HS-5 (cell line): ENCODE measurements at places on chromosomes 12 and 14.

DNA sequence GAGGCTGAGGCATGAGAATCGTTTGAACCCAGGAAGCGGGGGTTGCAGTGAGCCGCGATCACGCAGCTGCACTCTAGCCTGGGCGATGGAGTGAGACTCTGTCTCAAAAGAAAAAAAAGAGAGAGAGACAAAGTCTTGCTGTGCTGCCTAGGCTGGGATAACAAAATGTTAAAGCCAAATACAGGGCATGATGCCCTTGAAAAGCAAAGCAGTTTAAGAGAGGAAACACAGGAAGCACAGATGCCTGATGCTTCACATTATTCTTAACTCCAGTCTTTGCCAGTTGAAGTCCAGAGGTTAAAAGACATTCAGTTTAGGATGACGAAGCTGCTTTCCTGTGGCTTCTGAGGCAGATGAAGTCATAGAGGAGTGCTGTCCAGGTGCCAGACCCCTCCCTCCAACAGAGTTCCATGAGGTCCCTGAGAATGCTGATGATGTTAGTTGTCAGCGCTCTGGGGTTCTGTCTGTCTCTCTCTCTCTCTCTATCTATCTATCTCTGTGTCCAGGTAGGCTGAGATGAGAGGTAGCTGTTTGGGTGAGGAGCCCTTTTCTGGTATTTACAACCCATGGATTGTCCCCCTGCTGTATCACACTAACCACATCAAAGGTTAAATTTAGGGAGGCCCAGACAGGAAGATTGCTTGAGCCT lies 4.9 kb upstream of the MRPL52 start:
- DNase-seq, result peak; percentile 90

DNA sequence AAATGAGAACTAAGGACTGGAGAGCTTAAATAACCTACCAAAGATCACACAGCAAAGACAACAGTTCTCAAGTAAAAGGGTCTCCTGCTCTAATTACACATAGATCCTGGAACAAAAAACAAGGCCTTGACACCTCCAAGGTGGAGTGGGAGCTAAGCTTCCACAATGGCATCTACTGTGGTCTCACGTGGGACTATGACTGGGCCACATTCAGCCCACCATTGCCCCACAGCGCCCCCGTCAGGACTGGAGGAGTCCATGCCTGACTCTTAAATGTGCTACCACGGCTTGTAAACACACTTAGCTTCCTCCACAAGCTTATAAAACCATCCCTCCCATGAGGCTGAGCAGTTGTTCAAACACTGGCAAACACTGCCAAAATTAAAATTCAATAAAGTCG lies 88.5 kb downstream of the GCH1 start:
- no peak for DNase-seq

- no peak for DNase-seq
Observed at GRCh38 chr12:62817556-62818271, 117.2 kb downstream of the PPM1H start.

- no peak for DNase-seq
Observed at GRCh38 chr12:71641390-71641789, 22.3 kb downstream of the ZFC3H1 start.

DNA sequence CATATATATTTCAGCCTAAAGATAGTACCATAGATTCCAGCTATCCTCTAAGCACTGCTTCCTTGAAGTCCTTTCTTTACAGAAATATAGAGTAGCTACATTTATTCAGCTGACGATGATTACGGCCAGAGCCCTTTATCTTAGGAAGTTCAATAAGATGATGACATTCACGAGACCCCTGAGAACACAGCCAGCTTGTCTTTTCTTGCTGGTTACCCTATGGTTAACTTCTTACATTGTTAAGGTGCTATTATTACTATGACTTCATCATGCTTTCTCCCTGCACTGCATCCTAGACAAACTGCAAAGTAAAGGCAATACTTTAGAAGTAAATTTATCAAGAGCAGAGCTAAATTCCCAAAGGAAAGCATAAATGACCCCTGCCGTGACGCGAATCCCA lies 214.4 kb upstream of the LRFN5 start:
- no peak for DNase-seq

DNA sequence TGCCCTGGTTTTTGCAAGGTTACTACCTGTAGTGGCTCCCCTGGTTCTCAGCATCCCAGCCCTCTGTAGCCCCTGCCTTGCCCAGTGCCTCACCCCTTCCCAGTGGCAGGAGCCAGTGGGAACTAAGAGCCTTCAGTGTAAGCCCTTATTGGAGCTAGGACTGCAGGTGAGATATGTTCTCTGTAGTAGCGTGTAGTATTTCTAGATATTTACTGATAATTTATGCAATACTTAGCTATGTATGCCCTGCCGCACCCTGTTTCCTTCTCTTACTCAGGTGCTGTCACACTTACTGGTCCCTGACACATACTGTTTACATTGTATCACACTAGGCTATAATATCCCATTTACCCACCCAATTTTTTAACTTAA lies 3.6 kb downstream of the BMAL2 start:
- no peak for DNase-seq

- DNase-seq, result no peak
Observed at GRCh38 chr12:11412731-11413130, 17.4 kb upstream of the PRB2 start.

GRCh38 chr12:47781479-47782371 lies 8.7 kb downstream of the SLC48A1 start:
- no peak for DNase-seq

GRCh38 chr12:79344855-79345847 lies 345.6 kb downstream of the PAWR start:
- no peak for DNase-seq

- no peak for DNase-seq
Observed at GRCh38 chr12:103779410-103780092, 61.5 kb downstream of the NT5DC3 start.

DNA sequence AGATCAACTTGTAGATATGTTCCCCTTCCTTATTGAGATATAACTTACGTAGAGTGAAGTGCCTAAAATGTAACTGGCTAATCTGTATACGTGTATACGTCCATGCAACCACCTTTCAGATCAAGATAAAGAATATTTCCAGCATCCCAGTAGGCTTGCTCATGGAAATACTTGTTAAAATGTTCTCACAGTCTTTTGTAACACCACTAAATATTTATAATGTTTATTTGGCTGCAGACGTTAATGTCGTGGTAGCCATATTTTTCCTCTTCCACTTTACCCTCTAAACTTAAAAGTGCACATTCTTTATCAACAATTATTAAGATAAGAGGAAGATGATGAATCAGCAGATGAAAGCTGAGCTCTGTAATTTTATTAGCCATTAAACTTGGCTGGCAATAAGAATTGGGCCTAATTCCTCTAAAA lies 447.4 kb downstream of the AEBP2 start:
- DNase-seq, result no peak

DNA sequence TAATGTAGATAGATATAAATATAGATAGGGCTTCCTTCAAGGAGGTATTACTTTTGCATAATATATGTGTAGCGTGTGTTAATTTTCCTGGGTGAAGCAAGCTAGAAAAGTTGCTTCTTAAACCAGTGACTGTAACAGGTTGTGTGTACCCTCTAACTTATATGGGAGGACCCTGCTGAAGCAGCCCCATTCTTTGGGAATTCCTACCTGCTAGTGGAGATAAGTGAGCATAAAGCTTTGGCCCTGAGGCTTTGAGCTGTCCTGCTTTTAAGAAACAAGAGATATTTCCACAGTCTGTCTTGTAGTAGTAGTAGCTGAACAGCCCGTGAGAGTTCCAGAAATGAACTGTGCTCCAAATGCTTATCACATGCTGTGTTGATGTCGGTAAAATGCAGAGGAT lies 8.6 kb downstream of the RMST start:
- DNase-seq, result no peak

GRCh38 chr14:90517076-90517841 lies 120.4 kb downstream of the CALM1 start:
- DNase-seq, result no peak

DNA sequence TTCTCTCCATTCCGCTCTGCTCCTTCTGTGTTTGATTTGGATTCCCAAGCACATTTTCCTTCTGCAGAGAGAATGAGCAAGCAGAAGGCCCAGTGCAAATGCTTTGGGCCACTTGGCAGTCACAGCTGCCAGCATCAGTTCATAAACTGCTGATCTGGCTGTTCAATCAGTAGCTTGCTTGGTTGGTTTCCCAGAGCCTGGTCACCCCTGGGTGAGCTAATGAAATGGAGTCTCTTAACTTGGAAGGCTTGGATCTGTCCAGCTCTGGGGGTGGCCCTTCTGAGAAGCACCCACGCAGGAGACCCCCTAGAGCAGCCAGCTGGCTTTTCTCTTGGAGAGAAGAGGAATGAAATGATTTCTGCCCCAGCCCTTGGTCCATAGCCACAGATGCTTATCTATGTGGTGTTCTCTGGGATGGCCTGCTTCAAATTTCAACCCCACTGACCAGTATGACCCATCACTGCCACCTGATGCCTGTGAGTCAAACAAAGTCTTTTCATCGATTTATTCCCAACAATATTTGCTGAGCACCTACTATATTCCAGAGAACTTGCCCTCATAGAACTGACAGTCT lies 30.3 kb downstream of the FAIM2 start:
- DNase-seq, result no peak

GRCh38 chr12:19645823-19646222 lies 206.5 kb downstream of the AEBP2 start:
- no peak for DNase-seq

GRCh38 chr12:24904871-24905270 lies 44.0 kb downstream of the BCAT1 start:
- no peak for DNase-seq

DNA sequence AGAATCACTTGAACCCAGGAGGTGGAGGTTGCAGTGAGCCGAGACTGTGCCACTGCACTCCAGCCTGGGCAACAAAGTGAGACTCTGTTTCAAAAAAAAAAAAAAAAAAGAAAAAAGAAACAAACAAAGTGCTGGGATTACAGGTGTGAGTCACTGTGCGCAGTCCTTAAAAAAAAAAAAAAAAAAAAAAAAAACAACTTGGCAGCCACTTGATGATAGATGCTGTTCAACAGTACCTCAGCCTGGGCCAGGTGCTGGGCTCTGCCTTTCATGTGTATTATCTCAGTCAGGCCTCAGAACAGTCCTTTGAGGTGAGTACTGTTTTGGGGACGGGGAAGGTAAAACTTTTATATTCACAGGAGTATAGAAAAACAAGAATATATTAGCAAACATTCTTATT lies 9.6 kb downstream of the ACADS start:
- no peak for DNase-seq

GRCh38 chr12:123934016-123934620 lies 38.5 kb downstream of the CCDC92 start:
- no peak for DNase-seq

GRCh38 chr14:101730626-101731186 lies 30.8 kb upstream of the PPP2R5C start:
- DNase-seq, result no peak

GRCh38 chr12:125220404-125221273 lies 155.4 kb downstream of the AACS start:
- no peak for DNase-seq

GRCh38 chr14:24407608-24408325 lies 9.0 kb downstream of the NYNRIN start:
- no peak for DNase-seq

DNA sequence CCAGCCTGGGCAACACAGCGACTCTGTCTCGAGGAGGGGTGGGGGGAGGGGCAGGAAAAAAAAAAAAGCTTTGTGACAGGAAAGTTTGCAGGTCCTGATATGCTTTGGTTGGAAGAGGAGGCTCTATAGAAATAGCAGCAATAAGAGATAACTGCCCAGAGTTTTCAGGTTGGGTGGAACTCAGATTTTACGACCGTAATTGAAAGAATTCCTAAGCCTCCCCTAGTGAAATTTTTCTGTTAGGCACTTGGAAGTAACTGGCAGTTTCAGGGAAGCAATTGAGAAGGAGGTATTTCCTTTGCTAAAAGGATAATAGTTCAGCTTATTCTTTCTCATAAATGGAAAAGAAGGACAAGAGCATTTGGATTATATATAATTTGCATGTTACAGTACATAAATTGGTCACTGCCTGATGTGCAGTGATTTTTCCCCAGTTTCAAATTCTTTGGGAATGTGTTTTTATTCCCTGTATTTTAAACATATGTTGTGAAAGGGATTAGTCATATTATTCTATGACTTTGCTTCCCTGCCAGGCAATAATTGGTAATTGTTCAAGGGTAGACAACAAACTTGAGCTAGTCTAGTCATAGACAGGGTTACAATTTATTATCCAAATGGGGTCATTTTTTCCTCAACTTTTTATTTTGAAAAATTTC lies 452.8 kb downstream of the AEBP2 start:
- no peak for DNase-seq

DNA sequence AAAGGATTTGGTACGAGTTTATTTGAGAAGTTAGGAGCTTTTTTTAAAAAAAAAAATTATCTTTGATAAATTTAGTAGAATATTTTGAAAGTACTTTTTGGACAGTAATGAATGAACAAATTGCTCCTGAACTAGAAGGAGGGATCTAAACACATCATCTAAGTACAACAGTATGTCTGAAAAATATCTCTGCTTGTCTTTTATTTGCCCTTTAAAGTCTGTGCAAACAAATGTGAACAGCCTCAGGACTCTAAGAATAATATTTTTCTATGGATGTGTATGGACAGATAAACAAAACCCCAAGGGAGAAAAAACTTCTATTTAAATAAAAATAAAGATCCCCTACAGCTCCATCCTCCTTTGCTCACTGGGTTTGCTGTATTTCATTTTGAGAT lies 19.5 kb downstream of the FBXL14 start:
- no peak for DNase-seq

- peak; percentile 85 for DNase-seq
Observed at GRCh38 chr12:27899151-27899661, 73.3 kb downstream of the PTHLH start.

DNA sequence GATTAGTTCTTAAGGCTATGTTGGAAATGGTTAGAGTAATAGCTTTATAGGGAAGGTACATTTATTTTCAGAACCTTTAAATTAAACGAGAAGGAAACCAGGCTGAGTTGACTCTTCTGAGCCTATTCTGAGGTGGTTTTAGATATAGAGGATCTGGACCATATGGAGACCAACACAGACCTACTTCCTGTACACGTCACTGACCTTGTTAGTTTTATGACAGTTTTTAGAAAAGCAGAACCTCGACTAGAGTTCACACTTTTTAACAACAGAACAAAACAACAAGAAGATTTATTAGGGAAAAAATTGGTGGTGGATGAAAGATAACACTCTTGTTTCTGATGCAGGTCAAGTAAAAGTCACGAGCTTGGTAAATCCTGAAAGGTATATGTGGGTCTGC lies 107.1 kb downstream of the NPAS3 start:
- no peak for DNase-seq

DNA sequence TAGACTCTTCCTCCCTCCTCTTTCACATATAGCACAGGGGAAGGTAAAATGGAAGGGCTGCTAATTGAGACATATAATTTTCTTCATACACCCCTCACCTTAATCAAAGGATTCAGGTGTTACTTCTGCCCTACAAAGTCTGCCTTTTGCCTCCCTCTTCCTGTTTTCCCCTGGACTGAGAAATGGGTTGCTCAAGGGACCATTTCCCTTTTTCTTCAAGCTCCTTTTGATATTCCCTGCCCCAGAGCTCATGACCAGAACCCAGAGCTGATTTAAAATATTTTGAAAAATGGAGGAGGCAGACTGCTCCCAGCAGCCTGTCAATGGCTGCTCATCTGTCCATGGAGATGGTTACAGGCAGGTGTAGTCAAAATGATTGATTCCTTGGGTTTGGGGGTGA lies 6.3 kb upstream of the PIP4K2C start:
- DNase-seq, result no peak
